Activated T-helper 1 cell treated with anti-CD3 and anti-CD28 coated beads, Interleukin-12 subunit alpha, Interleukin-12 subunit beta, Interleukin-2, Interleukin-4 antibody, amounts not matched to agents 30 ng/mL and 10 ng/mL and 1 ng/mL, durations not matched to agents 14 hours and 24 hours and 36 hours (primary cell): ENCODE measurements at places on chromosomes 5 and 9. TPM values are rescaled to one million over a fixed set of nuclear protein-coding genes. Genes with fewer than 3 reads are reported as not detected.

MLANA gene
- not detected in 2 replicates for total RNA-seq

GRCh38 chr5:59257488-59258400, 635.8 kb downstream of the PDE4D start:
- no peak for DNase-seq

GRCh38 chr5:149108651-149109280, 32.5 kb upstream of the ABLIM3 start:
- no peak for DNase-seq

DNA sequence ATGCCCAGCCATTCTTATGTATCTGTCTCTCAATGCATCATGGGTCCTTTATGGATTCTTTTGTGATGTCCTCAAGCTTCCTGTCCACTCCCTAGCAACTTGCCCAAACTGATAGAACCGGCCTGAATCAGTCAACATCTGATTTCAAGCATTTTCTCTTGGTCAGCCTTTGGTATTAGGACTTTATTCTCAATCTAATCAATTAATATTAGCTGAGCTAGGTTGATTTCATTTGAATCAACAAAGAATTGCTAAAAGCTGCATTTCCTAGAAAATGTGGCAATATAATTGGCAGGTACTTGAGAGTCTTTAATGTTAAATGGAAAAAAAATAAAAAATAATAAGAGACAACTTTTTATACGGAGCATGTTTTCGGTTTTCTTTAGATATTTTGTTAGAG, 121.8 kb downstream of the GHR start:
- DNase-seq, result no peak

NEUROG1 gene
- not detected in 2 replicates for total RNA-seq

- DNase-seq, result no peak
Measured at GRCh38 chr5:138824924-138825863, 49.9 kb downstream of the LRRTM2 start.

CDKN2A gene
- total RNA-seq, result 5.0 and 5.4 TPM in 2 replicates

- no peak for DNase-seq
Measured at GRCh38 chr5:131747180-131748105, 49.4 kb downstream of the FNIP1 start.

DNA sequence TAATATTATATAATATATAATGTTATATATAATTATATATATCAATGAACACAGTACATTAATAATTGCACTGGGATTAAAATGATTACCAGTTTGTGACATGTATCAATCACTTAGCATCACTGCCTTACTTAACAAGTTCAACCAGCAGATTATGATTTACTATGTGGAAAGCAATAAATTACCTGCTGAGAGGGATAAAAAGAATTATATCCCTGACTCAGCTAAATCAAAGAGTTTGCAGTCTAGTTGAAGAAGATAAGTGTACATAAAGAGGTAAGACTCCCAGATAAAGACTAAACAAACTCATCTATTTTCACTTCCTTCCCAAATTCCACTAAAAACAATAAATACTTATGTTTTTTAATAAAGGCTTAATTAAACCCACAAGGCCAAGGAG, 11.2 kb downstream of the PLAA start:
- DNase-seq, result no peak

OLFM1 gene
- total RNA-seq, result 0.47 and 0.66 TPM in 2 replicates

GRCh38 chr9:107542411-107543157, 53.0 kb upstream of the KLF4 start:
- DNase-seq, result no peak

GLRA1 gene
- total RNA-seq, result not detected in 2 replicates

DNA sequence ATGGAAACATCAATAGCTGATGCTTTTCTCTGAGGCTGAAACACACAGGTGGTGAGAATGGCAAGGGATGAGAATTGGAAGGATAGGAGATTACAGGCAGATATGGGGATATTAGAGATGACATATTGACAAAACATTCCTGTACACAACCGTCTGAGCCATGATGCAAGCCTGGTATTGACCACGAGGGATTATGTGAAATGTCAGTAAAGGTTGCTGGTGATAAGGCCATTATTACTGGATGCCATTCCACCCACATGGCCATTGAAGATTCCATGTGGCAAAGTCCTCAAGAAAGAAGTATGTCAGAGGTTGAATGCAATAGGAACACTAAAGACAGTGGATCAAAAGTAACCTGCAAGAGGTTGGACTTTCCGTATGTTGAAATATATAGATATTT, 15.7 kb downstream of the GRAMD2B start:
- no peak for DNase-seq

KLF4 gene
- 2.3 and 3.3 TPM in 2 replicates for total RNA-seq

PITX1 gene
- total RNA-seq, result 0.71 and 1.1 TPM in 2 replicates

GRCh38 chr9:89360465-89360864, 42.2 kb downstream of the SECISBP2 start:
- DNase-seq, result no peak

GRCh38 chr5:43941806-43942205, 338.8 kb downstream of the NNT start:
- DNase-seq, result no peak

GRCh38 chr5:58648846-58649245, 66.0 kb downstream of the RAB3C start:
- no peak for DNase-seq

- DNase-seq, result no peak
Measured at GRCh38 chr5:151196556-151197290, 27.2 kb downstream of the CCDC69 start.

DNA sequence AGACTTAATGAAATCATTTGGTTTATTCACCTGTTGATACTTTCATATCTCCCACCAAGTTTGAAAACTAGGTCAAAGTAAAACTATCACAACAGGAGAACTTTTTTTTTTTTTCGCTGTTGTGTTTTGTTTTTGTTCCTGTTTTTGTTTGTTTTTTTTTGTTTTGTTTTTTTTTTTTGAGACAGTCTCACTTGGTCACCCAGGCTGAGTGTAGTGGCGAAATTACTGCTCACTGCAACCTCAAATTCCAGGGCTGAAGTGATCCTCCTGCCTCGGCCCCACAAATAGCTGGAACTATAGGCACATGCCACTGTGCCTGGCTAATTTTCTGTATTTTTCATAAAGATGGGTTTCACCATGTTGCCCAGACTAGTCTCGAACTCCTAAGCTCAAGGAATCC, 49.3 kb downstream of the MLLT3 start:
- no peak for DNase-seq

DNA sequence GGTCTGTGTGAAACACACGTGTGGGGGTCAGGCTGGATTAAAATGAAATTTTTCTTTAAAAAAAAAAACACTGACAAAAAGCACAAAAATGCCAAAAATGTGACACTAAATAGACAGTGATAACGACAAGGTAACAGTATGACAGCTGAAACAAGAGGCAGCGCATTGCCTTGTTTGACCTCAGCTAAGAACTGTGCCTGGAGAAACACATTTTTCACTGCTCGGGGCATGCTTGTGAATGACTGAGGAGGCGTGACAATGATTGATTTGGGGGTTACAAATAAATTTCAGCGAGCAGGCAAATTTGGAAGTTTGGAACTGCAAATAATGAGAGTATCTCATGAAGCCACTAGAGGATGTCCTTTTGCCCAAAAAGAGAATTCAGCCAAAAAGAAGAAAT, 44.2 kb upstream of the SPATA31C2 start:
- no peak for DNase-seq

DNA sequence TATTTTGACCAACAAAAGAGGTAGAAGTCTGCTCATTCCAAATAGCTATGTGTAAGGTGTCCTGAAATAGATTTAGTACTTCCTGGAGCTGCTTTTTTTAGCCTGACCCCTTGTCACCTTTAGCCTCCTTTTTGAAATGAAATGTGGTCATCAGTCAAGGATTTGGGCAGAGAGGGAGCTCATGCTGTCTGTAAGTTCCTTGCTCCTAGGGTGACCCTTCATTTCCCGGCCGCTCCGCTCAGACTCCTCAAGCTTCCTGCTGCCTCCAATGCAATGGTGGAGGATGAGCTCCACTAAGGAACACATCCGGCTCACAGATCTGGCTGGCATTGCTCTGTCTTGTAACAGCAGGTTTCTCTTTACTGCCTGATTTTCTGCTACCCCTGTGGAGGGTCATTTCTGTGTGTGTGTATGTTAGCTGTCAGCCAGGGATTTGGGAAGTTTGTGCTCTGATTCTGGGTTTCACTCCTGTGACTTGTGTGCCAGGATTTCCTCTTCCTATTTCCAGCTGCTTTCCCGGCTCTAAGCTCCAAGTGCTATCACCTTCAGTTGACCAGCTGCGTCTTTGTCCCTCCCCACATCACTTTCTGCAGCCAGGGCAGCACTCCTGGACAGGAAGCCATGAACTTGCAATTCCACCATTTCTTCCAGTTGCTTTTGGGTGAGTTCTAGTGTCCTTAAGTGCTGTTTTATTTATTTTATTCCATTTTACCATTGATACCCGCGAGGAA, 265.9 kb downstream of the ICE1 start:
- DNase-seq, result no peak

GRCh38 chr9:93138171-93138764, 4.2 kb upstream of the NINJ1 start:
- no peak for DNase-seq

GRCh38 chr9:129921905-129922304, 86.6 kb downstream of the USP20 start:
- no peak for DNase-seq

SMIM33 gene
- total RNA-seq, result 0.29 and 0.39 TPM in 2 replicates

- no peak for DNase-seq
Measured at GRCh38 chr9:111810908-111811307, 16.2 kb upstream of the SHOC1 start.

GRCh38 chr5:14399054-14399692, 182.4 kb upstream of the OTULINL start:
- no peak for DNase-seq

GRCh38 chr5:39132128-39132447, 57.9 kb upstream of the RICTOR start:
- no peak for DNase-seq

- DNase-seq, result no peak
Measured at GRCh38 chr9:15640121-15640520, 87.3 kb downstream of the CCDC171 start.

DNA sequence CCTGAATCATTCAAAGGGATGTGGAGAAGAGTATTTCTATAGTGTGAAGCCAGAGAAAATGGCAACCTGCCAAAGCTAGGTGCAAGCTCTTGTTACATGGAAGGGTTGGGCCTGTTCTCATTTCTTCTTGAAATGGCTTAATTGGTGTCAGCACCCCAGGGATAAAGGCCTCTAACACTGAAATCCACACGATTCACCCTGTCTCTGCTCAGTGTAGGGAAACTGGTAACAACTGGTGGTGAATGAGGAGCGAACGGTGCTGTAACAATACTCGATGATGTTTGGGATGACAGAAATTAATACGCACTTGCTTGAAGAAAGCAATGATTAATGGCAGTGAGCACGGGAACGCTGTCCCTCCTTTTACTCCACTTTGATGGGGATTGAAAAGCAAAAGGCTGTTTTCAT, 16.2 kb downstream of the PBX3 start:
- no peak for DNase-seq

DNA sequence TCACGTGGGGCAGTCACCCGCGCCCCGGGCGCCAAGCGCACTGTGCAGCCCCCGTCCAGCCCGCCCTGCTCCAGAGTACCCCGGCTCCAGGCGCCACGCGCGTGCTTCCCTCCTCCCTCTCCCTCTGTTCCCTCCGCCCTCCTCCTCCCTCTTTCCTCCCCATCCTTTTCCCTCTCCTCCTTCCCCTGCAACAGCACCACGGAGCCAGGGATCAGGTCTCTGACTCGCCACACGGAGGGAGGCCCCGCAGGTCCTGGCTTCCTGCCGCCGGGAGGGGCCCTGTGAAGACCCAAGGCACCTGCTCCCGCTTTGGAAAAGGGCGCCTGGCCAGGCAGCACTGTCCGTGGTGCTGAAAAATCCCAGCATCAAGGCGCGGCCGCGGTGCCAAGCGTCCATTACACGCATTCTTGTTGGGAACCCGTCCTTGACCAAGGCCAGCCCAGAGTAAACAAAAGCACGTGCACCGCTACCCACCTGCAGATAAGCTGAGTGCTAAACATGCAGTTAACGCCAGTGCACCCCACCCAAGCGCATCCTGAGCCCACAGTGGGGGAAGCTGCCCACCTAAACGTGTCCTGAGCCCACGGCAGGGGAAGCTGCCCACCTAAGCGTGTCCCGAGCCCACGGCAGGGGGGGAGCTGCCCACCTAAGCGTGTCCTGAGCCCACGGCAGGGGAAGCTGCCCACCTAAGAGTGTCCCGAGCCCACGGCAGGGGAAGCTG, 21.7 kb downstream of the SLC6A18 start:
- no peak for DNase-seq

C9orf50 gene
- total RNA-seq, result not detected in 2 replicates

DNA sequence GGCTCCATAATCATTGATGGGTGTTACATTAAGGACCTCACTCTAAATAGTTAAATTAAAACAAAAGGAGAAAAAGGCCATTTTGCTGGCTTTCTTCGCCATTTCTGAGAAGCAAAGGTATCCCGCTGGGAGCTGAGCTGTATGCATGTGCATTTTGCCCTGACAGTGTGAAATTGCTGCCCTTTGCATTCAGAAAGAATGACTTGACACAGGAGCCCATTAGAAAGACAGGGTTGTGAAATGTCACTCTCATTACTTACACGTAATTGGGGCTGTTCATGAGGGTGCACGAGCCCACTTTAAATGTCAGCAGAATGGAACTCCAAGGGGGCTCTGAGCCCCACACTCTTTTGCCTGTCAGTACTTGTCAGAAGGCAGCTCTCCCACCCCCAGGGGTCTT, 85.0 kb downstream of the SEMA4D start:
- DNase-seq, result no peak

DNA sequence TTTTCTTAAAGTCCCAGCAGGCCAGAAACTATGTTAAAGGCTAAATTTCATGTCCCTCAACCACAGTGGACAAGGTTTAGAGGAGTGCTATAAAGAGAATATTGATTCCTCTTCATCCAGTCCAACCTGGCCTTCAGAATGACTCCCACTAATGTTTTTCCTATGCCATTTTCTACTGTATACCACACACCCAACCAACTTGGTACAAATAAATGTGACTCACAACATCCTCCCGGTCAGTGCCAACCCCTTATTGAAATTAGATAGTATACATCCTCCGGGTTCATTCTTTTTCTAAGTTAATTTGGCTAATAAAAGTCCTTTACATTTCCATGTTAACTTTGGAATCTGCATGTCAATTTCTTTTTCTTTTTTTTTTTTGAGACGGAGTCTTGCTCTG, 215.1 kb downstream of the TSSK1B start:
- no peak for DNase-seq

DNA sequence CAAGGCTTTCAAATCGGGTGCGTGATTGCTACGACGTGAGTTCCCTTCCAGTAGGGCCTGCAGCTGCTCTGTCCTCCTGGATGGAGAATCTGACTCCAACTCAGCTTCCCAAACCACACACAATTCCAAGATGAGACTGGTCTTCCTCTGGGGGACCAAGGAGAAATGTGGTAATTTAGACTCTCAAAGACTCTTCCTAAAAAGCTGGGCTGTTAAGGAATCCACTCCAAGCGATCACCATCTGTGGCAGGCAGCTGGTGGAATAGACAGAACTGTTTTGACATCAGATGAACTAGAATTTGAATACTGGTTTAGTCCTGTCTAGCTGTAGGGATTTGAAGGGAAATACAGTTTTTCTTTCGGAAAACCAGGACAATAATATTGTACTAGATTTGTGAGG, 130.7 kb upstream of the KLF4 start:
- no peak for DNase-seq

- DNase-seq, result no peak
Measured at GRCh38 chr9:71637375-71637774, 130.9 kb downstream of the CEMIP2 start.

GRCh38 chr5:148856009-148856367, 29.6 kb downstream of the ADRB2 start:
- no peak for DNase-seq

RORB gene
- total RNA-seq, result 0.05 TPM in 1 of 2 replicates, not detected in the other
